ENCODE measurements at places on chromosomes 5 and 9.

GRCh38 chr9:83972286-83972685 is 7.7 kb downstream of the HNRNPK start:
- DNase-seq: no peak

DNA sequence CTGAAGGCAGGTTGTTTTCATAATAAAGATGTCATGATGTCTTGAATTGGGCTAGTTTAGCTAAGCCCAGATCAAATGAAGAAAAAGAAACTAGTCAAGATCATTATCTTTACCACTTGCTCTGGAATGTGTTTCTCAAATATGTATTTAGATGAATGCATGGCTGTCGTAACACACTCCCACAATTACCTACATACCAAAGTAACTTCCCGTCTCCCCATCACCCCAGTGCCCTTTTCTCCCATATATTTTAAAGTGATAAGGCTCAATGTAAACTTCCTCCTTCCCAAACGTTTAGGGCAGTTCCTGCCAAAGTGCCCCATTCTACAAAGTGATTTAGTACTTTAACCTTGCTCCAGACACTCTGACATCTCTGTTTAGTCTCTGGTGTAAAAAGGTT is 61.4 kb downstream of the SLC1A3 start:
- no peak for DNase-seq

- no peak for DNase-seq
Observed at GRCh38 chr5:87579678-87580077, 166.9 kb upstream of the CCNH start.

DNA sequence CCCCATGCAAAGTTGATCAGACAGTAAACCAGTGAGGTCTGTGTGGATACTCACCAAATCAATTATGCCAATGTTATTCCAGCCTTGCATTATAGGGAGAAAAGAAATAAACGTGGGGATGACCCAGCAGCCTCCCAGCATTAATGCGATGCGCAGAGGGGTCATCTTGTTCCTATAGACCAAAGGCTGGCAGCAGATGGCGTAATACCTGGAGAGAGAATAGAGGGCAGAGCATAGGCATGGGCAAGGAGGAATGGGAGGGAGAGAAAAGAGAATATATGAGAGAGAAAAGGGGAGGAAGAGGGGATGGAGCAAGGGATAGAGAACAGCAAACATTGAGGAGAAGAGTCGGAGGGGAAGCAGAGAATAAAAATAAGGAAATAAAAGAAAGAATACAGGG is 131.2 kb downstream of the HTR4 start:
- no peak for DNase-seq

- no peak for DNase-seq
Observed at GRCh38 chr5:38468978-38469706, 87.3 kb downstream of the LIFR start.

DNA sequence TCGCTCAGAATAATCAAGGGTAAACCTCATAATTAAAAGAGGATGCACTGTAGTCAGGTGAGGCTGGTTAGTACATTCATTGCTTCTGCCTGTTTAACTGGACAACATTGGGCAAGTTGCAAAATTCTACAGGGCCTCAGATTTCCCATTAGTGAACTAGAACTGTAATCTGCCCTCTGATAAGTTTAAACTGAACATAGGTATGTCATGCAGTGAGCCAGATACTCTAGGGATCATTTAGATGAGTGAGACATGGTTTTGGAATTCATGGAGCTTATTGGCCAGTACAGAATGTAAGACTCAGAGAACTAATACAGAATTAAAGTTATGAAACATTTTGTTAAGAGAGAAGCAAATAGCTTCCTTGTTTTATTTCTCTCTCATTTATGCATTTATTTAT is 35.9 kb downstream of the RNF44 start:
- no peak for DNase-seq

DNA sequence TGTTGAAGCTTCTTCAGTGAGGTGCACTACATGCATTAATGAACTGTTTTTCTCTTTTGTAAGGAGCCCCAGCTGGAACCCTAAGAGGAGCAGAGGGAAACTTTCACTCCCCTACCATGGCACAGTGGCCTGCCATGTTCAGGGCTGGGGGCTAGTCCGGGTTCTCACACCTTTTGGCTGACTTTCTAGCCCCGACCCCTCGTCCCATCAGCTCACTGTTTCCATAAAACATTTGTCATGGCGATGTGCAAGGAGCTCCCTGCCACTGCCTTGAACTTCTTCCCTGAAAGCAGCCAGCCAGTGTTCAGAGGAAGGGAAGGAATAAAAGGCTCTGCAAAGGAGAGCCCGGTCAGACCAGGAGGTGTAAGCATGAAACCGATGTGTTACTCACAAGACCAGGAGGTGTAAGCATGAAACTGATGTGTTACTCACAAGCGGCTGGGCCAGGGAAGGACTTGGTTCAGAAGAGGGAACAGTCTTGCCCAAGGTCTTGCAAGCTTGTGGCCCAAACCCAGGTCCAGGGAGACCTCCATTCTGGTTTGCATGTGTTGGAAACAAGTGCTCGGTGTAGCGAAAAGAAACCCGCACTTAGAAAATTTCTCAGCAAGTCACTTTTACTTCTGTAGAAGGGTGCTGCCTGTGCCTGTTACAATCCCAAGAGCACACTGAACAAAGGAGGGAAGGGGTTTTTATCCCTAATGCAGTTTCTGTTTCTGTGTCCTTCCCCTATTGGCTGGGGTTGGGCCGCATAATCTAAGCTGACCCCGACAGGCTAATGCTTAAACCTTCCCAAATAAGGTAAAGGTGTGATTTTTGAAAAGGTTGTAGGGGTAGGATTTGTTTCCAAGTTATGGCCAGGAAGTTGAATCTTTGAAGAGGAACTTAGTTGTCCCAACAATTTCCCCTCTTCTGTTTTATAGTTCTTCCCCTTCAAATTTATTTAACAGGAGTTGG is 3.4 kb upstream of the ABO start:
- DNase-seq: no peak

DNA sequence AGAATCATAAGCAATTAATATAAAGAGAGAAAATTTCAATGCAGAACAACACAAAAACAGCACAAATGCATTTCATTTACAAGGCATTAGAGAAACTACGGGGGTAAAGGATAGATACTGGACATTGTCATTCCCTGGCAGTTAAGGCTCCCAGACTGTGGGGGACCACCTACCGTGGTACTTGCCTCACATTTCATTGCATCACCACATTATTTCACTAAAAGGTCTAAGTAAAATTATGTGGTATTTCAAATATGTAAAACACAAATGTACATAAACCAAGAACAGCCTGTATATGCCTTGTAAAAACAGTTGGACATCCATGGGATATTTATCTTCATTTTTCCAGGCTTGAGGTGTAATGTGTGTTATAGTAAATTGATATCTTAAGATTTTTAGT is 571.2 kb upstream of the ZNF462 start:
- DNase-seq: no peak

DNA sequence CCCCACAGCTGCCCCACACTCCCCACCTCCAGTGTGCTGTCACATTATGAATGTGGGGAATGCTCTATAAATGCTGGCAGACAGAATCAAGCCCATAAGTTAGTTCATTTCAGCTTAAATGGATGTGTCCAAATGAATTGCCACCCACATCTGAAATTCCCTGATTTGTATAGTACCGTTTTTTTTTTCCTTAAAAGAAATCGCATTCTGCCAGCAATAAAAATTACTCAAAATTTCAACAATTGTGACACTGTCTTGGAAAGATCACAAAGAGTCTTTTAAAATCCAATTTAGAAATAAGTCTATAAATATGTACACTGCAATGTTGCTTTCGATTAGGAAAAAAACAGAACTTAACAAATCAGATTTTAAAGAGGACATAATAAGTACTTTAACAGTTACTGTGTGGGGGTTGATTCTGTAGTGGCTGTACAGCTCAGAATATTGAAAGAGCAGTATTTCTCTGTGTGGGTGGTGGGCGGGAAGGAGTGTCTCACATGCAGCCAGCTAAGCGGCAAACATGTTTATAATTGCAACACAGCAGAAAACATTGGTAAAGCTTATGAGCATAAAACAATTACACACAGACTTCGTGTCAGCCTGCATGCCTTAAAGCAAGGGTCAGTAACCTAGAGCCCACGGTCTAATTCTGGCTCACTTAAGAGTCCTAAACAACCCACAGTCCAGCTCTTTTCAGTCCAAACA is 24.9 kb upstream of the CSNK1G3 start:
- DNase-seq: no peak

GRCh38 chr9:78150312-78150982 is 85.4 kb upstream of the CEP78 start:
- DNase-seq: no peak

DNA sequence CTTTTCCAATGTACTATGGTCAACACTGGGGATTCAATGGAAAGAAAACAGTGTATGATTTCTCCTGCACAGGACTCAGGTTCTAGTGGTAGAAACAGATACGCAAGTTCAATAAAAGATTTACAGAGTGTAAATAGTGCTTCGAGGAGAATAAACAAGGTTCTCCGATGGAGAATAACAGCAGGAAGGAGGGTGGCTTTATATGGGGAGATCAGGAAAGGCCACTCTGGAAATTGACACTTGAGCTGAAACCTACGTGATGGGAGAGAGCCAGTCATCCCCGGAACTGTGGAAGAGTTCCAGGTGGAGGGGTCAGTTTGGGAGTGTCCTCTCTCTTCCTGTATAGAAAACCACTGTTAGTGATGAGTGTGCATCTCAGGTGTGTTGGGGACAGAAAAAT is 65.9 kb downstream of the GARNL3 start:
- DNase-seq: no peak

- no peak for DNase-seq
Observed at GRCh38 chr9:70600506-70600905, 186.0 kb upstream of the KLF9 start.

DNA sequence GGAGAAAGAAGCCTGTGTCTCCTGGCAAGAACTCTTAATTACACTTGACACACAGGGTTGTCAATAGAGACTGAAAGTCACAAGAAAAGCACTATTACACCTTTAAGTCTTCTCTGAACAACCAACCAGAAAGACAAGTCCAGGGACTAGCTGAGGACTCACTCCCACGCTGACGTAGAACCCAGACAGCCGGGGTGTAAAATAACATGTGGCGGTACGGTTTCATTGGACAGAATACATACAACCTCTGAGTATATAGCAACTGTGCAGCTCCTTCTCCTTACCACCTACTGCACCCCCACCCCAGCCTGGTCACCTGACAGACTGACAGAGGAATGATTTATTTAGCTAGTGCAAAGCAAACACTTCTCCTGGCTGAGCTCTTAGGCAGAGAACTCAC is 103.4 kb upstream of the RASEF start:
- DNase-seq: no peak

- DNase-seq: no peak
Observed at GRCh38 chr5:527646-528628, 3.7 kb upstream of the SLC9A3 start.

DNA sequence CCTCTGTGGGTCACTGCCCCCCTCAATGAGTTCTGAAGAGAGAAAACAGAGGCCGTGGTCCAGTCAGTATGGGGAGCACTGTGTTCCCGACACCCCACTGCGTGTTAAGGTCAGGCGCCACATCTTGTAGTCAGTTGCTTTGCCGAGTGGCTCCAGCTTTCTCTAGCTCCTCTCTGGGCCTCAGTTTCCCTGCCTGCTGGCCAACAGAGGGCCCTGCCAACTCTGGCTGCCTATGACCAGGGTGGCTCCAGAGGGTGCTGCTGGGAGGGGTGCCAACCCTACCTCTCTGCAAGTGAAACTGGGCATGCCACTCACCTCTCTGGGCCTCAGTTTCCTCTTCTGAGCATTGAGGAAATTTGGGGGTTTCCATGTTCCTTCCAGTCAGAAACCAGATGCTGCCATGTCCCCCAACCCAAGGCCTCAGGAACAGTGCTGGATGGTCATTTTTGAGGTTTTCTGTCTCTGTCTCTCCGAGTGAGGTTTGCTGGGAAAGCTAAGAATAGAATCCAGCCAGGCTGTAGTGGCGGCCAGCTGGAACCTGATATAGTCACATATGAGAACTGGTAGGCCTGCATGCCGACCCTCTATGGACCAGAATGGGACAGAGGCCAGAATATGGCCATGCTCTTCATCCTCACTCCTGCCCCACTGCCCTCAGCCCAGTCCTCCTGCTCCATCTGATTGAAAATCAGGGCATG is 132.1 kb downstream of the PHF2 start:
- DNase-seq: no peak

GRCh38 chr9:13651969-13652663 is 372.6 kb upstream of the MPDZ start:
- no peak for DNase-seq

DNA sequence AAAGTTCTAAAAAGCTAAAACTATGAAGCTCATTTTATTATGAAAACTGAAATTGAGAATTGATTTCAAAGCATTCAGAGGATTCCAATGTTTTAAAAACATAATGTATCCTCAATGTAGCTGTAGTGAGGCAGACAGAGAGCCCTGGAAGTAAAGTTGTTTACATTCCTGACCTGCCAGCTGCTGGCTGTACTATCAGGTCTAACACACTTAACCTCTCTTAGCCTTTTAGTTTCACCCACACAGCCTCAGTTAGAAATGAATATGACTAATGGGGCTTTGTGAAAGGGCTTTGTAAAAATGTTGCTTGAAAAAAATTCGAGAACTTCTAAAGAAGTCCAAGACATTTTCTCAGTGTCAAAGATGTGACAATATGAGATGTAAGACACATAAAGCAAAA is 122.6 kb downstream of the FBXL17 start:
- DNase-seq: no peak

DNA sequence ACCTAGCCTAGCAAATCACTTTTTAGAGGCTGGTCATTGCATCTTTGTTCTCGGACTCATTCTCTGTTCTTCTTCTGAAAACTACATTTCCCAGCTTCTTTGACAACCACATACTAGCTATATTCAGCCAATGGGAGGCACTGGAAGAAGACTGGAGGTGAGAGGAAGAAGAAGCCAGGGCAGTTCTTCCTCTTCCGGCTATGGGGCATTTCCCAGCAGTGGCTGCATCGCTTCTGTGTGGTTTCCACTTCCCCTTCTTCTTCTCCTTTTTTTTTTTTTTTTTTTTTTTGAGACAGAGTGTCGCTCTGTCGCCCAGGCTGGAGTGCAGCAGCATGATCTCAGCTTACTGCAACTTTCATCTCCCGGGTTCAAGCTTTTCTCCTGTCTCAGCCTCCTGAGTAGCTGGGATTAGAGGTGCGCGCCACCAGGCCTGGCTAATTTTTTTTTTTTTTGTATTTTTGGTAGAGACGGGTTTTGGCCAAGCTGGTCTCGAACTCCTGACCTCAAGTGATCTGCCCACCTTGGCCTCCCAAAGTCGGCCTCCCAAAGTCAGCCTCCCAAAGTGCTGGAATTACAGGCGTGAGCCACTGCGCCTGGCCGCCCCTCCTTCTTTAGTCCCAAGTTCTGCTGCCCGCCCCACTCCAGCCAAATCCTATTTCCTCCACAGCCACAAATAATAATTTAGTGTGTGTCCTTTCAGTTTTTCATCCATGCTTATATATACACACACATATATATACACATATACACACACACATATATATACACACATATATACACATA is 6.9 kb upstream of the UBAP1 start:
- DNase-seq: peak; percentile 17

- DNase-seq: no peak
Observed at GRCh38 chr9:128214571-128215490, 11.7 kb downstream of the DNM1 start.

DNA sequence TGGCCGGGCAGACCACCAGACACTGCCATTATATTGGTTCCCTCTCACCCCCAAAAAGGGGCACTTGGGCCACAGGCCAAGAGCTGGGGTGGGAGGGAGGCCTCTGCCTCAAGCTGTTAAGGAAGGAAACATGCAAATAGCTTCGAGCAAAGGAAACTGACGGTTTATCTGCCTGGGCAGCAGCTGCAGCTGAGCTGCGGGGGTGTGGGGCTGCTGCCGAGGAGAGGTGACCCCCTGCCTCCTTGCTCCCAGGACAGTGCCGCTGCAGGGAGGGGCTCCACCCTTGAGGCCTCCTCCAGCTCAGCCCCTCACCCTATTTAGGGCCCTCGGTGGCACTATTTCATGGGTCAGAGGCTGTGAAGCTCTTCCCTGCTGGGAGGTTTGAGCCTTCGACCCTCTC is 789 bp downstream of the DOK3 start:
- DNase-seq: no peak

All from stimulated activated CD4-positive, alpha-beta T cell treated with anti-CD3 and anti-CD28 coated beads, Interleukin-2, amount 100 ng/mL, for 24 hours (primary cell).